Tibial nerve (tissue), 4 donors: ENCODE measurements at places on chromosomes 16 and 17.

DNA sequence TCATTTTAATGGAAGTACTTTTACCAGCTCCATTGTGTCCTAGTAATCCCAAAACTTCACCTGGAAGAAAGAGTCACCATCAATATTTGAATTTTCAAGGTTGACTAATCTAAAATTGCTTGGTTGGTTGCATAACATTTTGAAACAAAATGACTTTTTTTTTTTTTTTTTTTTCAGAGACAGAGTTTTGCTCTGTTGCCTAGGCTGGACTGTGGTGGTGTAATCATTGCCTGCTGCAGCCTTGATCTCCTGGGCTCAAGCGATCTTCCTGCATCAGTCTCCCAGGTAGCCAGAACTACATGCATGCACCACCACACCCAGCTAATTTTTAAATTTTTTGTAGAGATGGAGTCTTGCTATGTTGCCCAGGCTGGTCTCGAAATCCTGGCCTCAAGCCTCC is 12.6 kb upstream of the ABCA6 start:
- DNase-seq, result no peak

GRCh38 chr17:49132699-49133364 is at the start of gene B4GALNT2:
Gene B4GALNT2, plus strand, starts transcription at chr17:49132769. Its CDS starts 24 bp downstream, at chr17:49132793.
- DNase-seq, result no peak

DNA sequence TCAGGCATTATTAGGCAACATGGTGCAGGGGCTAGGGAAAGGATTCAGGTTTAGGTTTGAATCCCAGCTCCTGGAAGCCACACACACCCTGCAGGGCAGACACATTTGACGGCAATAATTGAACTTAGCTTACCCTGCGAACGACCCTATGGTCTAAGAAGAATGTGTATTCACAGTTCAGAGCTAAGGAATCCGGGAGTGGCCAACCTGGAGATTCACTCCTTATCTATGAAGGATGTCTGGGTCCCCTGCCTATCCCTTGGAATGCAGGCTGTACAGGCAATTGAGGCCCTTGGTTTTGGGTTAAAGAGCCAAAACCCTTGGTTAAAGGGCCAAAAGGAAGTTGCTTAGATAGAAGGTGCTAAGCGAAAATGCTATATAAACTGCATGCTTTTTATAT is 2.9 kb upstream of the SYT17 start:
- no peak for DNase-seq

DNA sequence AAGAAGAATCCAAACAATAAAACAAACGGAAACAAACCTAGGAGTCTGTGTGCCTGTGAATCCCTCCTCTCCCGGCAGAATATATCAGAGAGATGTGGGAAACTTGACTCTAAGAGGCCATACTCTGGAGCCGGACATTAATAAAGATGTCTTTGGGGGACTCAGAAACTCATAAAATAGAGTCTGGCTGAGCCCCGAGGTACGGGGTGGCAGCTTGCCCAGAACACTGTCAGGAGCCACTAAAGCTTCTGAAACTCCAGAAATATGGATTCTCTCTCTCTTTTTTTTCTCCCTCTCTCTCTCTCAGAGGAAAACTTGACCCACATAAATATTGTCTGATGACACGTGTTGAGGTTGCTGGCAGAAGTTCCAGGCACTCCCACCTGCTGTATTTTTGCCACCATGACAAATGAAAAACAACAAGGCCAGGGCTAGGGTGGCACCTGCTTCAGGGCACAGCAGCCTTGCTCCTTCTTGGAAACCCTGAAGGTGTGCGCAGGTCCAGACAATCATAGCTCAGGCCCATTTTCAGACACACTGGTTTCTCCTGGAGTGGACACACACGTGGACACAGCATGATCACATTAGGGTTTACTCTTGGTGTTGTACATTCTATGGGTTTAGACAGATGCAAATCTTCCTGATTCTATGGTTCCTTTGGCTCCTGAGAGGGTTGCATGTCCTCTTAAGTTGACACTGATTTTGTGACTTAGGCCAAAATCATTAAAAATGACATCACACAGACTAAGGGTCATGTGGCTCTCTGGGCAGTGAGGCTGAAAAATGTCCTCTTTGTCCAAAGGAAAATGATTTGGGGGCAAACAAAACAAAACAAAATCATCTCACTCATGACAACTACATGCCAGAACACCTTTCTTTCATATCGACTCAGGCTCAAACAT is 282.6 kb upstream of the IRX3 start:
- DNase-seq, result no peak

- no peak for DNase-seq
These were observed 428 bp upstream of the SALL1 start for GRCh38 chr16:51151435-51151960.

DNA sequence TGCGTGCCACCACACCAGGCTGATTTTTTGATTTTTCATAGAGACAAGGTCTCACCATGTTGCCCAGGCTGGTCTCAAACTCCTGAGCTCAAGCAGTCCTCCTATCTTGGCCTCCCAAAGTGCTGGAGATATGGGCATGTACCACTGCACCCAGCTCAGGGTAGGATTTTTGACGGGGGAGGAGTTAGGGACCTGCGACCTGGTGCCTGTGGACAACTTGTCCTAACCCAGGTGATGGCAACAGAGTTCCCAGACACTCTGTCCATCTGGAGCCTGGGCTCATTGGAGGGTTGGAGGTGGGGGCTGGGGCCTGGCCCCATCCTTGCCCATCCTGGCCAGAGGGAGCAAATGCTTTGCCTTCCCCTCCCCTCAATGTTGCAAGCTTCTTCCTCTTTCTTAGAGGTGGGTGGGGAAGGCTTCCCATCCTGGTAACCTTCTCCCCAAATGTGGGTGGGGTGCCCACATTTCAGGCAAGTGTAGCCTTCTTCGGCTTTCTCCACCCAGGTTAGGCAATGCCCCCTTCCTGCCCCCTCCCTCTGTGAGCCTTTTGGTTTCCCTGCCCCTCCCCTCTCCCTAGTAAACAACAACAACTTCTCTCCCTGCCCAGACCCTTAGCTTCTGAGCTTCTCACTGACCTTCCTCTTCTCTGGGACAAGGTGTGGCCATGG is 24.9 kb downstream of the RARA start:
- no peak for DNase-seq

GRCh38 chr16:2365397-2366294 is 25.1 kb upstream of the ABCA3 start:
- DNase-seq, result no peak
